KBM-7 (cell line): ENCODE measurements at places on chromosomes 2 and 18.
A peak's percentile ranks its signal among the peaks of the same experiment; 100 is the strongest.

GRCh38 chr2:96409081-96409819 lies 73.7 kb downstream of the NCAPH start:
- no peak for DNase-seq

DNA sequence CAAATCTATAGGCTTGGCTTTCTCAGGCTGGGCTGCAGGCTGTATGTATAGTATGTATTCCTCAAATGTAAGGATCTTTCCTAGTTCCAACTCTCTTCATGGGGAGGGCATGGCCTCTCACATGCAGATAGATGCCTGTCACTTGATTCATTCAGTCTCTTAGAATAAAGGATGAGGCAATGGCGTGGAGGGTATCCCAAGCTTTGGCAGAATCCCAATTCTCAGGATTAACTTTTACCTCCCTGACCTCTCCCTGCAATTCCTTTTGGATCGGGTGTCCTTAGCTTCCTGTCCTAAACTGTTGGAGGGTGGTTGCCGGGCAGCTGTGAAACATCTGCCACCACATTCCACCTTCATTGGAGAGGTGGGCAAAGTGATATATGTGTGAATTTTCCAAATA lies 80.3 kb downstream of the INSIG2 start:
- DNase-seq = no peak

DNA sequence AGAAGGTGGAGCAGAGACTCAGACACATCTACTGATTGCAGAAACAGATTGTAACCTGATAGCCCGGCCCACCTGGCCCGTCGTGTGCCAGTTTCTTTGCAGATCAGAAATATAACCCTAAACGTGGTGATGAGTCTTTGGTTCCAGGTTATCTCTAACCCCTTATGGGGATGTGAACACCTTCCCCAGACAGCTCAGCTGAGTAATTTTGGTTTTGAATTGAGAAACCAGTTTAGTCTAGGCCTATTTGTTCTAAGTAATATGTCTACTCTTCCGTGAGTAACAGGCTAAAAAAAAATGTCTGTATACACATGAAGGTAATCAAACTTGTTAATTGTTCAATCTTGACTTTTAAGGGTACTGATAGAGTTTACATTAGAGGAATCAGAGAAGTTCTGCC lies 35.7 kb downstream of the RASGRP3 start:
- DNase-seq = no peak

GRCh38 chr2:240989451-240990265 lies 8.8 kb upstream of the SNED1 start:
- peak; percentile 40 for DNase-seq

- DNase-seq = no peak
Observed at GRCh38 chr2:54898456-54899226, 151.6 kb downstream of the RTN4 start.

DNA sequence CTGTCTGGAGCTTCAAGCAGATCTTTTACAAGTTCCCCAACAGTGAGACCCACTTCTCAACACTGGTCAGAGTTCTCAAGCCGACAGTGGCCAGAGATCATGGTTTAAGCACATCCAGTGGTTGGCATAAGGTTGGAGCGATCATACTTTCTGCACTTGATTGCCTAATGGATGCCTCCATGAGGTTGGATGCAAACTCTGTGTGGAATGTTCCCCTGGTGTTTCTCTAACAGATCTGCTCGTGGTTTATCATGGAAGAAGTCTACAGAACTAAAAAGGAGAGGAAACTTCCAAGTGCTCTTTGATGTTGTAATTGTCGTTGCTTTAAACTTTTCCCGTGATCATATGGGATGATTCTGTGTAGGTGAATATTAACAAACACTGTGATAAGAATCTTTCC lies 60.7 kb downstream of the SH3RF3 start:
- no peak for DNase-seq

- DNase-seq = no peak
Observed at GRCh38 chr2:157509744-157510143, 65.9 kb upstream of the CYTIP start.

DNA sequence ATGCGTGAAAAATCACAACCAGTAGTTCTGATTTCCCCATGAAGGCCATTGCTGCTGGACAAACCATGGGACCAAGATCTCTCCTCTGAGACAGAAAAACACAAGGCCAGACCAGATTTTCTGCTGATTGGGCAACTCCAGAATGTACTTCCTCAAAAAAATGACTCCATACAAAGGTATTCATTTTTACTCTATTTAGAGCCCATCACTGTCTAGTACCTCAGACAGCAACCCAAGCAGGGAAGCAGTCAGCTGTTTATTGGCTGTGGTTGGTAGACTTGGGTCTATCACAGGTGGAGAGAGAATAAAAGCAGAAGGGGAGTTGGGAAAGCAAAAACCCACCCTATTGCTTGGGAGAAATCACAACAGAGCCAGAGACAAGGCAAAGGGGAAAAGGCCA lies 219.9 kb downstream of the PIK3C3 start:
- DNase-seq = peak; percentile 58

GRCh38 chr18:22556222-22557167 lies 138.8 kb upstream of the CTAGE1 start:
- no peak for DNase-seq

DNA sequence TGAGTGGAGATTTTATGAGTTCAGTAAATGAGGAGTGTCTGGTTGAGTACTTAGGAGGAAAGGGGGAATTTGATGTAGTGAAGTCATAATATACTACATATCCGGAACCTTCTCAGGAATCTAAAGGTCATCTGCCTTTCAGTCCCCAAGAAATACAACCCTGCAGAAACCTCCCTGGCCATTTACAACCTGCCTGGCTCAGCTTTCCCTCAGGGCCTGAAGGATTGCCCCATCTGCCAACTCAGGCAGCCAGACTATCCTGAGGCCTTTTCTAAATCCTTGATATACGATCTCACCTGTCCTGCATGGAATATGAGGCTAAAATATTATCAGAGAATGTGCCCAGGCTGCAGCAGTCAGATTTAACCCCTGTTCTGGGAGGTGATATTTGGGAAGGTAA lies 165.4 kb upstream of the SPOPL start:
- DNase-seq = no peak

- DNase-seq = no peak
Observed at GRCh38 chr2:26767894-26768487, 3.9 kb downstream of the SLC35F6 start.

- no peak for DNase-seq
Observed at GRCh38 chr18:1094409-1094808, 189.7 kb downstream of the ADCYAP1 start.

DNA sequence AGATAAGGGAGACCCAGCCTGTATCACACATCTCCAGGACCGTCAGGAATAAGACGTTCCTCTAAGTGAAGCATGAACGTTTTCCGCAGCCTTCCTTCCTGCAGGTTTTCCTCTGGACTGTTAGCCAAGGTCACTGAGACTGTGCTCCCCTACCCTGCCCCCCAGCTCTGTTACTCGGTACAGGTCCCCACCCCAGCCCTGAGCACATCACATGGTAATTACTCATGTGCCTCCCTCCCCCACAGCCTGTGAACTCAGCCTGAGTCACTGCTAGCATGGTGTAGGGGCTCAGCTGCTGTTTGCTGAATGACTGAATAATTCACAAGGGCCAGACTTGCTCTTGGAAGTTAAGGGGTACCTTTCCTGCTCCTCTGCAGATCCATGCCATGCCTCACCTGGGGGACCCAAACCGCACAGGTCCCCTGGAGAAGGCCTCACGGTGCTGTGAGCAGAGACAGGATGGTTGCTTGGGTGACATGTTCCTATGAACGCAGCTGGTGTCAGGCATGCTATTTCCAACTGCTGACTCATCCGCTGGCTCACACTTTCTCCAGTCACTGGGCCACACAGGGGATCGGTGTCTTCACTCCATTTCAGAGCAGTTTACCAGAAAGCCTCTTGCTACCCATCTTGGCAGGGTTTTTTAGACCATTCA lies 88.2 kb downstream of the PLB1 start:
- peak; percentile 57 for DNase-seq

DNA sequence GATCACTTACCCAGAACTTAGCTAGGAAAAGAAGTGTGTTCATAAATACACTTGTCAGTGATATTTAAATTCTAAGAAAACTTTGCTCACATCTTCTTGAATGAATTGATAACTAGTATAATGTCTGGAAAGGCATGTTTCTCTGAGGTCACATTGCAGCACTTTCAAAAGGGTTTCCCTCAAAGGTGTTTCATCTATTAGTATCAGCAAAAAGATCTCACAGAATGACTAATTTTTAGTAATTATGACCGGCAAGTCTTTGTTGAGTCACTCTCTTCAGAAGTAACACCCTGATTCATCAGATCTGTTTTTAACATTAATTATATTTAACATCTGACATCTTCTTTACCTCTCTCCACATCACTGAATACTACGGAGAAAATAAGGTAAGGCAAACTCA lies 222.3 kb downstream of the IKZF2 start:
- no peak for DNase-seq

DNA sequence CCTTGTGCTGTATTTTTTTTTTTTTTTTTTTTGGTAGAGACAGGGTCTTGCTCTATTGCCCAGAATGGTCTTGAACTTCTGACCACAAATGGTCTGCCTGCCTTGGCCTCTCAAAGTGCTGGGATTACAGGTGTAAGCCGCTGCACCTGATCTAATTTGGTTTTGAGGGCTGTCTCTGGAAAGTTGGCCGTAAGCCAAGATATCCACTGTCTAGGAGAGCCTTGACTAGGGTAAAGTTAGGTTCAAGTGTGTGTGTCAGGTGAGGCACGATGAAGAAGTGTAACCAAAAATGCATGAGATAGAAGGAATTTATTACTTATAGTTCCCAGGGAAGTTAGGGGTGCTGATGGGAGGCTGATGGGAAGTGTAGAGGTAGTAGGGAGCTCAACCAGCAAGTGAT lies 46.7 kb downstream of the INO80C start:
- DNase-seq = no peak

- DNase-seq = peak; percentile 93
Observed at GRCh38 chr2:231642631-231643494, 50.2 kb downstream of the TEX44 start.

DNA sequence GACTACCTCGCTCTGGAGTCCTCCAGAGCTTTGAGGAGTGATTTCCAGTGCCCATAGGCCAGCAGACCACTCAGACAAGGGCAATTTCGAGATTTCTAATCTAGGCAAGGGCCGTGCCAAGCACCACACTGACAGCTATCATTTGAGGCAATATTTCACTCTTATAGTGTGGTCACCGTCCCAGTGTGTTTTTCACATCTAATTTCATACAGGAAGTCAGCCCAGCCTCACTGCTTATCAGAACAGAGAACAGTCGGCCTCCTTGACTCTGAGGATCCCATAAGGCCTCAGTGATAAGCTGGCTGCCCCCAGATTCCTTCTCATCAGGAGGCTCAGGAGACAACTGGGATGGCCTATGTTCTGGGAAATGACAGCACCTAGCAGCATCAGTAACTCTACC lies 581 bp downstream of the CAPN14 start:
- DNase-seq = no peak

- no peak for DNase-seq
Observed at GRCh38 chr2:19751631-19752030, 150.2 kb downstream of the TTC32 start.

- no peak for DNase-seq
Observed at GRCh38 chr18:59769129-59769865, 72.1 kb upstream of the CCBE1 start.

DNA sequence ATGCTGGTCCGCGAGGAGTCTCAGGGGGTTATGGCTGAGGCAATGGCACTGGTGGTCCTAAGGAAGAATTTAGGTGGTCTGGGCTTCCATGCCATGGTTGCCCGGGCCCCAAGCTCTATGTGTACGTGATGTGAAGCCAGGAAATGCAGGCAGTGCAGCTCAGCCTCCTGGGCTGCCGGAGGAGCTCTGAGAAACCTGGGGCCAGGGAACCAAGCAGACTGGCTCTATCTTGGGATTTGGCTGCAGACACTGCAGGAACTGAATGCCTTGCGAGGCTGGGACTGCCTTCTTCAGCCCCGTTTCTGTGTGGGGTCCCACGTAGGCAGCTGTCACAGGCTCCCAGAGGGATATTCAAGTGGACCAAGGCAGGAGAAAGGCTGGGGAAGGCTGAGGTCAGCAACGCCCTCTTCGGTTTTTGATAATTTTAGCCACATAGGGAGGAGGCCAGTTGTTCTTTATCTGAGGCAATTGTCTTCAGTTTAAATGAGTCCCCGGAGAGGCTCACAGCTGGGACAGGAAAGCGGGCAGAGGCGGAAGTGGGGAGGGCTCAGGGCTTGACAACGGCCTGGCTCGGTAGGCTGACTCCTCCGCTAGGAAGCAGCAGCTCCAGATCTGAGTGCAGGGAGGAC lies 77.7 kb downstream of the RHOB start:
- peak; percentile 56 for DNase-seq

DNA sequence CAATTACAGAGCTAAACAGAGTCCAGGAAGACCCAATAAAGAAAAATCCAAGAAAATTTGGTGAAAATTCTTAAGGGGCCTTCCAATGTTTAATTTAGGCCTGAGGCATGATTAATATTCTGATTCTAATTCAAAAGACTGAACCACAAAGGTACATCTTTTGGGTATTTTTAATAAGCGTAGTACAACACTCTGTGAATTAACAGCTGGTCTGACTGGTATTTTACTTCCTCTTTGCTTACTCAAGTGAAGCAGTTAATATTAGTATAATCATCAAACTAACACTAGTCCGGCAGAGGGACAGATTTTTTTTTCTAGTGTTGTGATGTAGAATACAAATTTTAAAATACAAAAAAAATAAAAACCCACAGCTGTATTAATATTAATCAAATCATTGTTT lies 652.9 kb downstream of the NR4A2 start:
- no peak for DNase-seq

DNA sequence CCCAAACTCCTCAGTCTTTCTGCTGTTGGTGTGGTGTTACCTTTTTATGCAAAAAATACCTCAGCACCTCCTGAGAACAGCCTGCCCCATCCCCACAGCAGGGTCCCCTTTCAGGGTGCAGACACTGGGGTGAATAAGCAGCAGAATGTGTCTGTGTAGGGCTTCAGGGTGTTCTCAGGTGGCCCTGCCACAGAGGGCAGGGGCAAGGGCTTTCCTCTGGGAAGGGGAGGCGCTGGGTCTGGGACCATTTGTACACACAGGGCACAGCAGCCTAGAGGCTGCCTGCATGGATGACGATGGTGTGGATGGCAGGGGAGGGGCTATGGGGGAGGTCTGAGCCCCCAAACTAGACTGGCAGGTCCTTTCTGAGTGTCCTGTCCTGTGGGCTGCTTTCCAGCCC lies 2.6 kb downstream of the HAAO start:
- no peak for DNase-seq

DNA sequence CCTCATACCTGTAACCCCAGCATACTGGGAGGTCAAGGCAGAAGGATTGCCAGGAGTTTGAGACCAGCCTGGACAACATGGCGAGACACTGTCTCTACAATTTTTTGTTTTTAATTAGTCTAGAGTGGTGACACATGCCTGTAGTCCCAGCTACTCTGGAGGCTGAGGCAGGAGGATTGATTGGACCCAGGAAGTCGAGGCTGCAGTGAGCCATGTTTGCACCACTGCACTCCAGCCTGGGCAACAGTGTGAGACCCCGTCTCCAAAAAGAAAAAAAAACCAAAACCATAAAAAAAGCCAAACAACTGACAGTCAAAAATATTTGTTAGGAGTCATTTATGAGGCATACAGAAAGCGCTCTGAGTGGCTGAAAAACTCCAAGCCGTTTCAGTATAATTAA lies 95.5 kb downstream of the KCTD18 start:
- DNase-seq = no peak

- no peak for DNase-seq
Observed at GRCh38 chr2:85485815-85486214, 53.2 kb upstream of the MAT2A start.
